NCI-H2227 treated with DMSO at 0.1 percent for 48 hours (cell line): ENCODE measurements at places on chromosomes 5 and 9.

- DNase-seq: no peak
Measured at GRCh38 chr9:98172604-98173003, 19.8 kb downstream of the CORO2A start.

GRCh38 chr5:61706751-61707150, 374.7 kb downstream of the ZSWIM6 start:
- no peak for DNase-seq

GRCh38 chr9:90965226-90966030, 163.8 kb downstream of the SYK start:
- no peak for DNase-seq

DNA sequence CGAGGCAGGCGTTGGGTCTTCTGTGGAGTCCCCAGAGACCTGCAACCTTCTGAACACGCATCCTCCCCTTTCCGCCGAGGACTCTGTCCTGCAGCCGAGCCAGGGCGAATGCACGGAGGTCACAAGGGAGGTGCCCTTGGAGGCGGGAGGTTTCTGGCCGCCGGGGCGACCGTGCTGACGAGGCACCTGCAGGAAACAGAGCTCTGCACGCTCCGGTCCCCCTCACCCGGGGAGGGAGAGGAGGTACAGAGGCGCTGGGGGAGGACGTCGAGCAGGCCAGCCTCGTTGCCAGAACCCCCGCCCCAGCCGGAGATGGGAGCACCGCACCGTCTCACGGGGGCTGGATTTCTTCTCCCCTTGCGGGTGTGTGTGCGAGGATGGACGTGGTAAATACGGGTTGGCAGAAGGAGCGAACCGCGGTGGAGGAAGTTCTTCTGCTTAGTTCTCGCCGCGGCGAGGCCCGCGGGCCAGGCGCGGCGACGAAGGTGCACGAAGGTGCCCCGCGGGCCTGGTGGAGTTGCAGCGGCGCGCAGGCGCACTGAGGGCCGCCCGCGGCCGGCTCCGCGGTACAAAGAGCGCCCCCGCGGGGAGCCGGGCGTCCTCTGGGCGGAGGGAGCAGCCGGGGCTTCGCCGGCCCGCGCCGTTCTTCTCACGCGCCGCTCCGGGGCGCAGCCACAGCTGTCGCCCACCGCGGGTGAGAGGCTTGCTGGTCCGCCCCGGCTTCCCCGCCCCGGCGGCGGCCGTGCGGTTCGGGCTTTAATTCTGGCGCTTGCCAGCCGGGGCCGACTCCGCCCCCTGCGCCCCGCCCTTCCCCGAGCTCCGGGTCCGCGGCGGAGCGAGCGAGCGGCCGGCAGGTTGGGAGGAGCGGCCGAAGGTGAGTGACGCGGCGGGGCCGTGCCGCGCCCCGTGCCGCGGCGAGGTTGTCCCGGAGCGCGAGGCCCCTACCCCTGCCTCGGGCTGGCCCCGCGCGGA, 289.5 kb downstream of the DOCK8 start:
- peak; percentile 30 for DNase-seq

DNA sequence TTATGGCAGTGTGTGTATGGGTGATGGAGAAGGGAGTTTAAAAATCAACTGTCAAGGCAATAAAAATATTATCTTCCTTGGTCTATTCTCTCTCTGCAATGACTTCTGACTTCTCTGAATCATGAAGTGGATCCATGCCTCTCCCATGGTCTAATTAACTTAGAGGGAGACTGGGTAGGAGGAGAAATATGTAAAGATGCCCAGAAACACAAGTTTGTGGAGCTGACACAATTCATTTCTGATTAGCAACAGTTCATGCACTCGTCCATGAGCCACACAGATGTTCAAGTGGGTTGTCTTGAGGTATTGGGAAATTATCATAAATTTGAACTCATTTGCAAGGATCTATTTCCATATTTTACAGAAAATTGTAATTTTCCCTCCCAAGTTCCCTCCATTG, 38.1 kb downstream of the INSYN2B start:
- DNase-seq: no peak

GRCh38 chr9:136950656-136951276, 1.3 kb upstream of the LCN12 start:
- no peak for DNase-seq

DNA sequence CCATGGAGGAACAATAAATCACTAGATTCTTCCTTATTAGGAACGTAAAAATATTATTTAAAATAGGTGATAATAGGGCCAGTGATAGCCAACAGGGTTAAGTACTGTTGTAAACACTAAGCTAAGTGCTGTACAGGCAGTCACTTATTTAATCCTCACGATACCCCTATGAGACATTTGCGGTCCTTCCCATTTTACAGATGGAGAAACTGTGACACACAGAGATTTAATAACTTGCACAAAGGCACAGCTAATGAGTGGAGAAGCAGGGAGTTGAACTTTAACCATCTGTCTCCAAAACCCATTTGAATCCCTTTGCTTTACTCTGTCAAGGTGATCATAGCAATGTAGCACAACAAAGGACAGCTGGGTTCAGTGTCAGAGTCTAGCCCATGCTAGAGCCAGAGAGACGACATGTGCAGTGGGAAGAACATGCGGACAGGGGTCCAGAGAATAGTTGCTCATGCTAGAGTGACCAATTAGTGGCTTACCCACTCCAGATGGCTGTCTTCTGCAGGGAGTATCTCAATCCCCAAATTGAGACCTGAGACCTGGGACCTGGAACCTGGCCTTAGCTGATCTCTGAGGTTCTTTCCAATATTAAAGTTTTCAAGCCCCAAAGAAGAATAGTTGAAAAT, 28.9 kb downstream of the STXBP1 start:
- DNase-seq: no peak

DNA sequence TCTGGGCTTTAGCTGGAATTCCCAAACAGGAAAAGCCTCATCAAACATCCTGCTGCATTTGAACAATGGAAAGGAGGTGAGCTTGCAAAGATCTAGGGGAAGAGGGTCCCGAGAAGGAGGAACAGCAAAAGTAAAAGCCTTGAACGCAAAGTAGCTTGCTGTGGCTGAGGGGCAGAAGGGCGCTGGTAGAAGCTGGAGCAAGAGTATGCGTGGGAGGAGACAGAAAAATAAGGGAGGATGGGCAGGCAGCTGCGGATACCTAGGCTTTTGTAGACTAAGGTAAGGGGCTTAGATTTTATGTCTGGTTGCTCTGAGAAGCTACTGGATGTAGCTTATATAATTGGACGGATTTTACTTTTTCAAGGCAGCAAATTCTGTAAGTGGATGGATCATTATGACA, 21.9 kb upstream of the TGFBR1 start:
- DNase-seq: no peak

DNA sequence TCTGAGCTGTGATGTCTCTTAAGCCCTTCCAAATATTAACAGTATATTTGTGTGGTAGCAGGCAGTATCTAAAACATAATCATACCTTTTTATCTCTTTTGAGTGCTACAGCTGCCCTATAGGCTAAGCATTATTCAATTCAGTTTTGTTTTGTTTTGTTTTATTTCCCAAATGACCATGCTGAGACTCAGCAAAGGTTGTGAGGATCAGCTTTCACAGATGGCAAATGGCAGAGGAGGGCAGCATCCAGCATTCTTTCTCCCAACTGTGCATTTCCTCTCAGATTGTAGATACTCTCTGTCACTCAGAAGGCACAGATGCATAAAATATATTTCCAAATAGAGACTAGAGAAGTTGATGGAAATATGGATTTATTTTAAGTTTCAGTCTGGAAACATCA, 90.7 kb downstream of the DAPK1 start:
- DNase-seq: no peak

DNA sequence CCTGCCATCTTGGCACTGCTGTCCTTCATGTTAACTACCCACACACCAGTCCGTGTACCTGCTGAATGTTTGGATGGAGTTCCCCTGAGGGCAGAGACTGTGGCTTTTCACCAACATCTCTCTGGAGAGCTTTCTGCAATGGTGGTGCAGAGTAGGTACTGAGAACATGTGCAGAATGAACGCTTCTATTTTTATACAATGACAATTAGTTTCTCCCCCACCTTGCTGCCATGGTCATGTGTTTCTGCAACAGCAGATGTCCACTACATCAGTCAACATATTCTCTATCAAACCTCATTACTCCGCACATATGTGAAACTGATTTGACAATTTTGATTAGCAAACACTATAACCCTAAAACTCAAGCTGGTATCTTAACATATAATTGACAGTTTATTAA, 14.5 kb downstream of the PTCH1 start:
- no peak for DNase-seq

DNA sequence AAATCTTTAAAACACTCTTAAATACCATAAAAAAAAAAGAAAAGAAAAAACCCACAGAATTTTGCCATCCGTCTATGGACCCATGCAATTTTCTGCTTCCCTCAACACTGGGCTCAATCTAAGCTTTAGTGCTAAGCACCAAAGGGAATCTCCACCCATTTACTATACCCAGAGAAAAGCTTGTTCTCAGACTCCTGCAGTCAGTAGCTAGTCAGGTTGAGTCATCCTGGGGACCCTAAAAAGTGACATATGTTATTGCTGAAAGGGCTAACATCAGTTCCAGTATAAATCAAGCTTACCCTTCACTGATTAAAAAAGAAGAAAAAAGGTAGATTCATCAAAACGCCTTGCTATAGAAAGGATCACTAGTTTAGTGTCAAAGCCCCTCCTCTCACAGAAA, 177.6 kb downstream of the MUSK start:
- DNase-seq: no peak

DNA sequence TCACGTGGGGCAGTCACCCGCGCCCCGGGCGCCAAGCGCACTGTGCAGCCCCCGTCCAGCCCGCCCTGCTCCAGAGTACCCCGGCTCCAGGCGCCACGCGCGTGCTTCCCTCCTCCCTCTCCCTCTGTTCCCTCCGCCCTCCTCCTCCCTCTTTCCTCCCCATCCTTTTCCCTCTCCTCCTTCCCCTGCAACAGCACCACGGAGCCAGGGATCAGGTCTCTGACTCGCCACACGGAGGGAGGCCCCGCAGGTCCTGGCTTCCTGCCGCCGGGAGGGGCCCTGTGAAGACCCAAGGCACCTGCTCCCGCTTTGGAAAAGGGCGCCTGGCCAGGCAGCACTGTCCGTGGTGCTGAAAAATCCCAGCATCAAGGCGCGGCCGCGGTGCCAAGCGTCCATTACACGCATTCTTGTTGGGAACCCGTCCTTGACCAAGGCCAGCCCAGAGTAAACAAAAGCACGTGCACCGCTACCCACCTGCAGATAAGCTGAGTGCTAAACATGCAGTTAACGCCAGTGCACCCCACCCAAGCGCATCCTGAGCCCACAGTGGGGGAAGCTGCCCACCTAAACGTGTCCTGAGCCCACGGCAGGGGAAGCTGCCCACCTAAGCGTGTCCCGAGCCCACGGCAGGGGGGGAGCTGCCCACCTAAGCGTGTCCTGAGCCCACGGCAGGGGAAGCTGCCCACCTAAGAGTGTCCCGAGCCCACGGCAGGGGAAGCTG, 21.7 kb downstream of the SLC6A18 start:
- DNase-seq: no peak

DNA sequence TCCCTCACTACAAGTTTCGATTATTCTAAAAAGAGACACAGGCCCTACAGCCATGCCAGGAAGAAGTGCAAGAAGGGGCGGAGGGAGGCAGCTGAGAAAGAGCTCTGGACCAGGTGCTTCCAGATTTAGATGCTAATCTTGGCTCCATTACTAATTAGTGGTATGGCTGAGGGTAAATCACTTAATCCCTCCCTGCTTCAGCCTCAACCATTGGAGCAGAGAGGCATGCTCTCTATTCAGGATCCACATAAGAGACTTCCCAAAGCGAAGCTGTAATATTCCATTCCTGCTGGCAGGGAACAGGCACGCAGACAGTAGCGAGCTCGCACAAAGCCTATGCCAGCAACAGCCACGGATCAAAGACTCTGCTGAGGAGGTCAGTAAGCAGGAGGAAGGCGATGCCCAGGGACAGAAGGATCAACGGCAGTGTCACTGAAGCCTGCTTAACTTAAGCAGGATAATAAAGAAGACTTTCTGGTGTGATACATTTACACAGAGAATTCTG, 24.2 kb downstream of the LIFR start:
- DNase-seq: no peak

GRCh38 chr9:124149992-124150391, 107.8 kb upstream of the NEK6 start:
- no peak for DNase-seq

- peak; percentile 59 for DNase-seq
Measured at GRCh38 chr5:36874465-36874864, 2.1 kb upstream of the NIPBL start.

- no peak for DNase-seq
Measured at GRCh38 chr9:72497447-72498046, 23.9 kb upstream of the TMC1 start.

DNA sequence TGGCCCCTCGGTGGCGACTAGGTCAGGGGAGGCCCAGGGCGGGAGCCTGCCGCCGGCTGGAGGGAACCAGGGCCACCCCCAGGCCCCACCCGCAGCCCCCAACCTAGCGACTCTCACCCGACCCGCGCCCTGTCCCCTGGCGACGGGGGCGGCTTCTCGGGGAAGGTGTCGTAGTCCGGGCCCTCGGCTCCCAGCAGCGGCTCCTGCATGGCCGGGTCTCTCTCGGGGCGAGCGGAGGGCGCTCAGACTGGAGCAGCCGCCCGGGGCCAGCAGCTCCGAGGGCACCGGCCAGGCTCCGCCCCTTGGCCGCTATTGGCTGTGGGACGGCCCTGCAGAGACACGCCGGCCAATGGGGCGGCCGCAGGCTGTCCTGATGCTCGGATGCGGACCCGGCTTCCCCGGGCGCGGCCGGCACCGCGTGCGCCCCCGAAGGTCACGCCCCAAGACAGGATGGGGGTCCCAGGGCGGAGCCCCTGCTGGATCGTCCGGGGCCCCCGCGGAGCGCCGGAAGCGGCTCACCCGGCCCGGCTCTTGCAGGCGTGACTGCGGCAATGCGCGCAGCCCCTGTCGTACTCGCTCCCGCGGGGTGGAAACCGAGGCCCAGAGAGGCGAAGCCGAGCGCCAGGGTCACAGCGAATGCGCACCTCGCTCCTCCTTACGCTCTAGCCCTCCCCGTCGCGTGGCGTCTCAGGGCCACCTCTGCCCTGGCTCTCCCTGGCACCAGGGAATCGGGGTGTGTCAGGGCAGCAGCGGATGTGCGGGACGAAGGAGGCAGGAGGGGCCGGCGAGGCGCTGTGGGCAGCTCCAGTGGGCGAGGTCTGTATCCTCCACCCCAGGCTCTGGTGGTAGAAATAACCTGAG, at the start of gene SLC2A6:
Gene SLC2A6, minus strand, starts transcription at position 249 of the 861 bp plus-strand sequence. Its CDS starts 40 bp downstream, at position 209.
- DNase-seq: peak; percentile 28

GRCh38 chr5:56273376-56273955, 40.3 kb upstream of the ANKRD55 start:
- DNase-seq: no peak
